ENCODE measurements at places on chromosomes 12 and 14.

DNA sequence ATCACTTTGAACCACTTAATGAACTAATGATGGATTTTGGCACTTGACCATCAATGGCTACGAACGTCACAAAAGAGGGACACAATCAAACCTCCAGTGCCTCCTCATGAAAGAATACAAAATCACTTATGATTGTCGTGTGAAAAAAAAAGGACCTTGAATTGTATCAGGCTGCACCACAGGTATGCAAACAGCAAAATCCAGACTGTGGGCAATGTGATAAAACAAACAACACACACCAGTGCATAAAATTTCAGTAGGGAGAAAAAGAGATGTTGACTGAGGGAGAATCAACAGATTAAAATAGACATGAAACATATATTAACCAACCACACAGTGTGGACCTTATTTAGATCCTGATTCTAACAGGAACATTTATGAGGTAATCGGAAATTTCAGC, 2.6 kb downstream of the TSPAN8 start:
- DNase-seq: no peak

DNA sequence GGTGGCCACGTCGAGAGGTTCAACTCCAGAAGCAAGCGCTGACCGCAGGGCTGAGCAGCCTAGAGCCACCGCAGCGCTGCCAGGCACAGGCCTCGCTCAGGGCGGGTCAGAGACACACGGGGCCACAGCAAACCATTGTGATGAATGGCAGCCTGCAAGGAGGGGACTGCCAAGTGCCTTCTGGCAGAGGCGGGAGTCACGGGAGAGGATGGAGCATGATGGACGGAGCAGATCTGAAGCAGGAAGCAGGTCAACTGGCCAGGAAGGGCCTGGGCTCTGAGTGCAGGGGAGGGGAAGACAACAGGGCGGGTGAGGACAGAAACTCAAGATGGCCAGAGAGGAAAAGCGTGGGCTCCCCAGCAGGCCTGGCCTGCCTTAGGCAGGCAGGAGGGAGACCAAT, 49.8 kb downstream of the CDC42BPB start:
- no peak for DNase-seq

DNA sequence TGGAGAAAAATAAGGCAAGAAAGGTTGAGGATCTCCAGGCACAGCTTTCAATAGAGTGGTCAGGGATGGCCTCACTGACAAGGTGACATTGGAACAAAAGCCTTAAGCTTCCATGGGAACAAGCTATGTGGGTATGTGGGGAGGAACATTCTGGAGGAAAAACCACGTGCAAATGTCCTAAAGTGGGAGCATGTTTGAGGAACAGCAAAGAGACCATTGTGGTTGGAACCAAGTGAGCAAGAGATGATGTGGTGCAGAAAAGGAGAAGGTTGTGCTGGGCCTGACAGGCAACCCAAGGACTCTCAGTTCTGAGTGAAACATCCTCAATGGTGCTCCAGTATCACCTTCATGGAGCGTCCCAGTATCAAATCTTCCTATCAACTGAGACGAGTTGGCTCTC, 184.0 kb downstream of the CAND1 start:
- DNase-seq: no peak

- DNase-seq: no peak
These were observed 757 bp downstream of the ZC3H10 start for GRCh38 chr12:56118688-56119357.

DNA sequence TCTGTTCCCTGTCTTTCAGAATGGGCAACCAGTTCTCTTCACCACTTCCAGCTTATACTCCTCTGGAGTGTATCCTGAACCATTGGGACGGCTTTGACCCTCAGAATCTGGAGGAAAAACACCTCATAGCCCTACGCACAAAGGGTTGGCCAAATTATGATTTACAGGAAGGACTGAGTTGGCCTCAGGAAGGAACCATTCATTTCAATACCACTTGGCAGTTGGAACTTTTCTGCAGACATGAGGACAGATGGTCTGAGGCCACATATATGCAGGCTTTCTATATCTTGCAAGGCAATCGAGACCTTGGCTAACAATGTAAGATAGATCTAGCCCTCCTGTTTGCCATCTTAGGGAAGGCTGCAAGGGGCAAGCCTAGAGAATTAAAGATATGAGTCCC, 24.0 kb downstream of the CLECL1 start:
- DNase-seq: no peak

DNA sequence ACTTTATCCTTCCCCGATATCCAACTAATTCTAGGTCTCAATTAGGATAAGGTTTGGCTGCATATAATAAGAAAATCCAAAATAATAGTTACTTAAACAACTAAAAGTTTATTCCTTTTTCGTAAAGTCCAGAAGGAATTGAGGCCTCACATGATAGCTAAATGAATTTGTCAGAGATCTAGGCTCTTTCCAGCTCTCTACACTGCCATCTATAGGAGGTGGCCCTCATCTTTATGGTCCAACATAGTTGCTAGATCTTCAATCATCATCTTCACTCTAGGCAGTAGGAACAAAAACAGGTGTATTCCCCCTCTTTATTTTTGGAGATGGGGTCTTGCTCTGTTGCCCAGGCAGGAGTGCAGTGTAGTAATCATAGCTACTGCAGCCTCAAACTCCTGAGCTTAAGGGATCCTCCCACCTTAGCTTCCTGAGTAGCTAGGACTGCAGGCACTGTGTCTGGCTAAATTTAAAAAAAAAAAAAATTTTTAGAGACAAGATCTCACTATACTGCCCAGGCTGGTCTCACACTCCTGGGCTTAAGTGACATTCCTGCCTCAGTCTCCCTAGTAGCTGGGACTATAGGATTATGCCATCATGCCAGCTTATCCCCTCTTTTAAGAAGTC, 46.5 kb upstream of the SAV1 start:
- no peak for DNase-seq

- DNase-seq: no peak
These were observed 110.2 kb downstream of the KTN1 start for GRCh38 chr14:55689981-55690871.

DNA sequence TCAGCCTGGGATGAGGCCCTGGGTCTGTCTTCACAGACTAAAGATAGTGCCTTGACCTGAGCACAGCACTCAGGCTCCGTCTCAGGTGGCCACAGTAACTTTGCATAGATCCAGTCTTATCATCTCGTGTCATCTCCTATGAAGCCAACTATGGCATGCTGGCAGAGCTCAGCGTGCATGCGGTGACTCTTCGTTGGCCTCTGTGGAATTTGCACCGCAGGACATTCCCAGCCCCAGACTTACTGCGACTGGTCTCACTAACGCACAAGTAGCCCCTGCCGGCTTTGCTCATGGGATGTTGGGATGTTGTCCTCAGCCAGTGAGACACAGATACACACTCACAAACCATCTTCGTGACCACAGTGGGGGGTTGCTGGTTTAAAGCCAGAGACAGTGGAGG, 199.6 kb downstream of the CHST11 start:
- no peak for DNase-seq

- DNase-seq: peak; percentile 53
These were observed 71.4 kb upstream of the GPR68 start for GRCh38 chr14:91315844-91316267.

GRCh38 chr12:77315407-77315806, 250.0 kb upstream of the E2F7 start:
- no peak for DNase-seq

All from stimulated activated CD8-positive, alpha-beta memory T cell treated with anti-CD3 and anti-CD28 coated beads, Interleukin-7, amount 100 ng/mL, for 1 hour (primary cell).